ENCODE measurements at places on chromosomes 1 and 21.
A peak's percentile ranks its signal among the peaks of the same experiment; 100 is the strongest.

- no peak for DNase-seq
Measured at GRCh38 chr1:198638894-198639635, at the start of gene PTPRC. PTPRC (plus strand) TSS chr1:198639040; CDS start chr1:198639269, 229 bp downstream.

GRCh38 chr1:39977202-39977601 is 22.3 kb downstream of the MFSD2A start:
- no peak for DNase-seq

DNA sequence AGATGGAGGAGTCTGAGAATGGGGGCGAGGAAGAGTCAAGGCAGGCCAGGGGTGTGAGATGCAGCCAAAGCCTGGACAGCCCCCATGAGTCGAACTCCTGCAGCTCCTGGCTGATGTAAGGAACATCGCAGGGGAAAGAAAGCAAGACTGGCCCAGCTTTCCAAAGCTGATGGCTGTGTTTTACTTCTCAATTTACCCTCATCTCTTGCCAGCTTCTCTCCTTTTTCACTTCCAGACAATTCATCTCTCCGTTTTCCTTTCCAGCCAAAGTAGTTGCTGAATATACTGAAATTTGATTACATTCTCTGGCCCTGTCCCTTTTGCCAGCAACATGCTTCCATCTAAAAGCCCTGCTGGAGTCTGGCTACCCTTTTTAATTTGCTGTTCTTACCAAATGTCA is 40.0 kb upstream of the UBE2U start:
- DNase-seq: no peak

GRCh38 chr1:23908453-23909341 is 4.5 kb downstream of the CNR2 start:
- DNase-seq: no peak

GRCh38 chr1:195332102-195332501 is 1276.1 kb downstream of the KCNT2 start:
- no peak for DNase-seq

DNA sequence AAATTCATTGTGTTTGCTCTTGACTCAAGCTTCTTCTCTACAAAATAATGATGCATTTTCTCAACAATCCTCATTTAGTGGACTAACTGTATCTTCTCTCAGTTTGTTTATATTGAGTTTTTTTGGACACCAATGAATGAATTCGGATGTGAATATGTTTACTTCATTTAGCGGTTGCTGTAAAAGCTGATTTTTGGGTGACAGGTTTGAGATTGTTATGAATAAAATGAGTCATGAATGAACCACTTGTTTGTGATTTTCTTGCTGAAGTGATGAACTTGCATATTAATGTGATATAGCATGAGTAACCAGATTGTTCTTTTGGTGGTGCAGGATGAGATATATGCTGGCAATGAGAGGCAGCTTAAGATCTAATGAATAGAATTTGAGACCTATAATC is 3.1 kb downstream of the DNM3 start:
- no peak for DNase-seq

GRCh38 chr1:153985341-153985912 is 712 bp downstream of the RAB13 start:
- DNase-seq: no peak

DNA sequence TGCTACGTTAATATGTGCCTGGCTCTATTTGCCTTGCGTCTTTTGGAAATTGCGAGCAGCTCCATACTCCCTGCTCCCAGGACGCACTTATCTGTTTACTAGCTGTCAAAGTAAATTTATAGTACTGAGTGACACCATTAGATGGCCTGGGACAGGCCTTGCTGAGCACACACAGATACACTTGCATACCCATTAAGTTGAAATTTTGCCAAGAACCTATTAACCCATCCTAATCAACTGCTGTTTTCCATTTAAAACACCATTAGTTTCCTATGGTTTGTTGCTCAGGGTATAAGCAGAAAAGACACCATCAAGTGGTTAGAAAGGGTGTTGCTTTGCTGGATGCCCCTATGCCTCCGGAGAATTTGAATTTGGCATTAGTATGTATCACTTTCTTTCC is 187.3 kb downstream of the SLC44A5 start:
- no peak for DNase-seq

DNA sequence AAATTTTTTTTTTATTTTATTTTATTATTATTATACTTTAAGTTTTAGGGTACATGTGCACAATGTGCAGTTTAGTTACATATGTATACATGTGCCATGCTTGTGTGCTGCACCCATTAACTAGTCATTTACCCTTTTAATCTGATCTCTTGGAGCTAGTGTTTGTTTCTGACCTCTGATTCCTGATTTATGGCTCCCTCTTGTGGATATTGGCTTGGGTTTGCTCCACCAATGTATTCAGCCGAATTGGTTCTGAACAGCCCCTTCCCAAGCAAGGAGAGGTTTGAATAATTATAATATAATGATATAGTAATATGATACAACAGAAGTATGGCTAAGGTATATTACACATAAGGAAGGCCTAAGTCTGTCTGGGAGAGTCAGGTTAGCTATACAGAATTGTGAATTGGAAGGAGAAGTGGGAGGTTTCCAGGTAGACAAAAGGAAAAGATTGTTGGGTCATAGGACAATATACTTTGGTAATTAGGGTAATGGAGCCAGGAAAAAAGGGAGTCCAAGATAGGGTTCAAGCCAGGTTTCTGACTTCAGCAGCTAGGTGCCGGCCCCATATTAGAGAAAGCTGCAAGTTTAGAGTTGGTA is 53.1 kb upstream of the HMCN1 start:
- peak; percentile 33 for DNase-seq

GRCh38 chr1:189866606-189867005 is 611.1 kb downstream of the BRINP3 start:
- no peak for DNase-seq

GRCh38 chr1:33758698-33759097 is 105.2 kb upstream of the HMGB4 start:
- DNase-seq: no peak

GRCh38 chr1:205315008-205315618 is 6.4 kb downstream of the NUAK2 start:
- DNase-seq: no peak

DNA sequence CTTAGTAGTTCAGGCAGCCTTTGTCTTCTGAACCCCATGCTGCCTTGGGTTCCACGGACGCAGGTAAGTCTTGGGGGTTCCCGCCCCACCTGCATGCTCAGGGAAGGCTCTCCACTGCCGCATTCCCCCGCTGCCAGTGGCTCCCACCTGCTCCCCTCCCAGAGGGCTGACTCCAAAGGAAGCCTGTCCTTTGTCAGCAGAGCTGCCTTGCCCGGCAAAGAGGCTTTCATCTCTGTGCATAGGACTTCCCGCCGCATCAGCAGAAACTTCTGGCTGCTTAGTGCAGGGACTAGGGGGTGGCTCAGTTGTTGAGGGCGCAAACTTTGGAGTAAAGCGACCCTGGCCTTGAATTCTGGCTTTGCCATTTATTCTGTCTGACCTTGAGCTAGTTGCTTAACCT is 25.2 kb upstream of the ACTL8 start:
- DNase-seq: no peak

DNA sequence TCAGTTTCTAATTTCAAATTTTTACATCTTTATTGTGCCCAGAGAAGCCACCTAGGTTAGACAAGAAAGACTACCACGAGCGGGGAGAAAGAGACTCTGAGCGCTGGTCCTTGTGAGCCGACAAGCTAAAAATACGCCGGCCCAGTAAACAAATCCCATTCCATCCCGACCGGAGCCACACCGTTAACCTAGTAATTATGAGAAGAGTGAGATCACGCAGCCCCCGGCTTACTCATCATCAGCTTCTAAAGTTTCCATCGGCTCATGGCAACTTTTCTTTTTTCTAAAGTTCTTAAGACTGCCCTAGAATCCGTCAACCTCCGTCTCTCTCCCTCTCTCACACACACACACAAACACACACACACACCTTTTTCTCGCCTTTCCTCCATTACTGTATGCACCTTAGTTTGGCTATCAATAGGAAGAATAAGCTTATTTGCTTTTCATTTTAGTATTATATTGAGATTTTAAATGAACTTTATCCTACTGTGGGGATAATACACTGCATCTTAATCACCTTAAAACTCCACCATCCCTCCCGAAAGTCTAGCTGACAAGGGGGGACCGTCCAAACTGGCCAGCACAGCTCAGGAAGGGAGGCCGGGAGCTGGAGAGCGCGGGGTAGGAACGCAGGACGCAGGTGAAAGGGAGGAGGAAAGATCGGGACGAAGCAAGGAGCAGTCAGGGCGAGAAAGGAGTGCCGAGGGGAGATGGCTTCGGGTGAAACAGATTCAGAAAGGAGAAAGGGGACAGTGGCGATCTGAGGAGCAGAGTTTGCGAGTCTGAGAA is 728 bp downstream of the OTUD7B start:
- peak; percentile 60 for DNase-seq

GRCh38 chr1:21072721-21073120 is 104.0 kb downstream of the EIF4G3 start:
- DNase-seq: no peak

DNA sequence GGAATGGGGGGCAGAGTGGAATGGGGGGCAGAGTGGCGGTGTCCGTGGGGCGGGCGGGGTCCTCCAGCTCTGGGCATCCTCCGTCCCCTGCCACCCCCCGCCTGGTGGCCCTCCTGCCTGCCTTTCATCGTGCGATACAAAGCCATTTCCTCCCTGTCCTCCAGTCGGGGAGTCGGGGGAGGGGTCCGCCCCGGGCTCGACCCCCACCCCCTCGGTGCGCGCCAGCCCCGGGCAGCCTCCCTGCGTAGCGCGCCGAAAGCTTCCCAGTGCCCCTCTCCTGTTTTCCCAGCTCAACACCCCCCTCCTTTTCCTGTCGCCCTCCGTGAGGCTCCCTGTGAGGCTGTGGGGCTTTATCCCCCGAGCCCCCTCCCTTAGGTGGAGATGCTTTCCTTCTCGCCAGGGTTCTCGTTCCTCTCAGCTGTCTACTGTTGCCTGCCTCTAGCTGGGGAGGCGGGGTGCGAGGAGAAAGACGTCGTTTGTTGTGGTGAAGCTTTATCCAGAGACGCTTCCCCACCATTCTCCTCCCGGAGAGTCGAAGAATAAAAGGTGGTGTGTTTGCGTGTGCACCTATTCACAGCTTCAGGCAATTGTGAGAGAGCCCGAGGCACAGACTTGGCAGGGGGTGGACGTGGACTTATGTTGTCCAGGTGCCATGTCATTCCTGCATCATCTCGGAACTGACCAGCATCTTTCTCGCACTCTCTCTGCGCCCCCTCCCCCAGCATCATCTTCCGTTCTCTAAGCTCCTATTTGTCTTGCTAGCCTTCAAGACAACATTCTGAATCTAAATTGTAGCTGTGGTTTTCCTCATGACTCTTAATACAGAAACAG is 848 bp downstream of the DNM3 start:
- DNase-seq: no peak

- no peak for DNase-seq
Measured at GRCh38 chr1:12342401-12343003, 112.7 kb downstream of the VPS13D start.

- DNase-seq: no peak
Measured at GRCh38 chr1:74767490-74767889, 34.5 kb downstream of the TYW3 start.

GRCh38 chr1:207308451-207309190 is 12.9 kb upstream of the CD55 start:
- no peak for DNase-seq

DNA sequence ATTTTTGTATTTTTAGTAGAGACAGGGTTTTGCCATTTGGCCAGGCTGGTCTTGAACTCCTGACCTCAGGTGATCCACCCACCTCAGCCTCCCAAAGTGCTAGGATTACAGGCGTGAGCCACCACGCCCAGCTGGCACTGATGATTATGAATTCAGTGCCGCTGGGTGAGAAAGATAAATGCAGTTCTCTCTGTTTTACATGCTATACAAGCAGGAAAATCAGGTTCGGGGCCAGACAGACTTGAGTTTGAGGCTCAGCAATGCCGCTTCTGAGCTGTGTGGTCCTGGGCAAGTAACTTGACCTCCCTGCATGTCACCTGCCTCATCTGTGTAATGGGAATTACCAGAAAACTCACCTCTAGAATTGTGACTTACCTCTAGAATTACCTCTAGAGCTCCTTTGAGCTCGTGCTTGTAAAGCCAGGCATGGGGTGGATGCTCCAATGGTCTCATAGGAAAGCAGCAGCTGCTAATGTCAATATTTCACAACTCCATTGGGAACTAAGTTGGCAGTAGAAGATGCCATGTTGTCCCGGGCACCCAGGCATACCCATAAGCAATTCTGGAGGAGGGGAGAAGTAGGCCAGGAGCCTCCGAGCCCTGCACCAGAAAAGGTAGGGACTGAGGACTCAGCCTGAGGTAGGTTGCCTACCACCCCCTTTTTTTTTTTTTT is 119.8 kb upstream of the SLC25A33 start:
- DNase-seq: no peak

GRCh38 chr1:176717066-176717750 is 254.2 kb downstream of the PAPPA2 start:
- no peak for DNase-seq

DNA sequence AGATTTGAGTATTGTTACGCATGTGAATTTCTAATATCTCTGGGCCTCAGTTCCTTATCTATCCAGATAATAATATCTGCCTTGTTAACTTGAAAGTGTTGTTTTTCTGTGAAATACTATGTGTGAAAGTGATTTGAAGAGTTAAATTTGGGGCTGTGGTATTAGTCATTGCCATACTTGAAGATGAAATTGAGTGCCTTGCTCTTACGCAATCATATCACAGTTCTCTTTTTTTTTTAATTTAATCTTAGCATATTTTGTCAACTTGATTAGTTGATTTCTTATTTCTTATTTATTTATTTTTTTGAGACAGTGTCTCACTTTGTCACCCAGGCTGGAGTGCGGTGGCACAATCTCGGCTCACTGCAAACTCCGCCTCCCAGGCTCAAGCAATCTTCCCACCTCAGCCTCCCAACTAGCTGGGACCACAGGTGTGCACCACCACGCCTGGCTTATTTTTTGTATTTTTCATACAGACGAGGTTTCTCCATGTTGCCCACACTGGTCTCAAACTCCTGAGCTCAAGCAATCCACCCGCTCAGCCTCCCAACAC is 31.0 kb downstream of the AGO4 start:
- DNase-seq: no peak

- no peak for DNase-seq
Measured at GRCh38 chr1:177589166-177589565, 380.7 kb downstream of the SEC16B start.

- DNase-seq: no peak
Measured at GRCh38 chr1:161872506-161872905, 106.4 kb downstream of the ATF6 start.

DNA sequence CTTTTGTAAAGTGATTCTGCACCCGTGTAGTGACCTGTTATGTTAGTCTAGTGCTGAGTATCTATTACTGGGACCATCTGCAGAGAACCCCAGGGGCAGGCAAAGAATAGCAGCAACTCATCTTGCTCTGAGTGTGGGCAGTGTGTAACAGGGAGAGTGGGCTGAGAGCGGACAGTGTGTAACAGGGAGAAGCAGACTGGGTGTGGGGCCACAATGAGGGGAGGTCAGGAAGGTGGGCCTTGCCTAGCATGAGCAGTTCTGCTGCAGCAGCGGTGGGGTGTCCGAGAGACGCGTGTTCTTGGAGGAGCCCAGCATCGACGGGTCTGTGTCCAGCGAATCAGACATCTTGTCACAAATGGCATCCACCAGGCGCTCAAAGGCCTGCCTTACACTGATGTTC is 41.2 kb upstream of the NRDC start:
- no peak for DNase-seq

GRCh38 chr1:186871784-186872183 is 43.0 kb downstream of the PLA2G4A start:
- no peak for DNase-seq

- no peak for DNase-seq
Measured at GRCh38 chr1:160086456-160086892, 5.1 kb downstream of the KCNJ9 start.

Measured in renal pelvis (tissue), 12 donors.